Fibroblast of skin of right biceps (primary cell): ENCODE measurements at places on chromosomes 5 and 9.
A peak's percentile ranks its signal among the peaks of the same experiment; 100 is the strongest.

DNA sequence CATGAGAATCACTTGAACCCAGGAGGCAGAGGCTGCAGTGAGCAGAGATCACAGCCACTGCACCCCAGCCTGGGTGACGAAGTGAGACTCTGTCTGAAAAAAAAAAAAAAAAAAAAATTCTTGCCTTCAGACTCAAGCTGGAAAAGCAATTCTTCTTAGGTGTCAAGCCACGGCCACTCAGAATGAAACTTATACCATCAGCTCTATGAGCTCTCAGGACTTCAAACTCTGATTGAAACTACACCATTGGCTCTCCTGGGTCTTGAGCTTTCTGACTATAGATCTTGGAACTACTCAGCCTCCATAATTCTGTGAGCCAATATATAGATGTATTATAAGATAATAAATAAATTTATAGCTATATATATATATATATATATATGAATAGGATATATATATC lies 12.9 kb upstream of the FGF10 start:
- DNase-seq: no peak

GRCh38 chr5:157288405-157289163 lies 22.7 kb downstream of the CYFIP2 start:
- DNase-seq: no peak

- DNase-seq: no peak
These were observed 81.6 kb downstream of the CTNND2 start for GRCh38 chr5:11822598-11822997.

GRCh38 chr9:98851730-98852459 lies 44.4 kb downstream of the GALNT12 start:
- peak; percentile 33 for DNase-seq

DNA sequence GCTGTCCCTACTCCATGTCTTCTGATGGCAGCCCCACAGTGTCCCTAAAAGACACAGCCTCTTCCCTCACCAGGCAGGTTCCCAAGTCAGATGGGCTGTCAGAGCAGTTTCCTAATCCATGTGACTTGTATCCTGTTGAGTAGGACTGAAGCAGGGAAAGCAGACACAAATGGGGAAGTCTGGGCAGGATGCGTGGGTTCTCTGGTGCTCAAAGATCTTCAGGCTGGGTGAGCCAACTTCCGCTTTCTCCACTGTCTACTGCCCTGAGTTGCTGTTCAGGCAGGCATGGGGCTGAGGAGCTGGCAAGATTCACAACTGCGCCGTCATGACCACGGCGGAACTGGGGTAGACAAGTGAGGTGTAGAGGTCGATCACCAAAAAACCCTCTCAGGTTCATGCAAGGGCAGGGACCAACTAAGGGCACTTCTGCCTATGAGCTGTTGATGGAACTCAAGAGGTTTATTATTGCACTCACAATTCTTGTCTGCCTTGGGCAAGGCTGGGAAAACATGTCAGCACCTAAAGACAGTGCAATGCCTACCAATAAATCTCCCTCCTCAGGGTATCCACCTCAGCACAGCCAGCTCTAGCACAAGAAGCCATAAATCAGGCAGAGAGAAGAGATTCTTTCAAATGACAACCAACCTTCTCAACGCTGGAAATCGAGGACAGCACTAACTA lies 83.4 kb downstream of the RAPGEF1 start:
- no peak for DNase-seq

DNA sequence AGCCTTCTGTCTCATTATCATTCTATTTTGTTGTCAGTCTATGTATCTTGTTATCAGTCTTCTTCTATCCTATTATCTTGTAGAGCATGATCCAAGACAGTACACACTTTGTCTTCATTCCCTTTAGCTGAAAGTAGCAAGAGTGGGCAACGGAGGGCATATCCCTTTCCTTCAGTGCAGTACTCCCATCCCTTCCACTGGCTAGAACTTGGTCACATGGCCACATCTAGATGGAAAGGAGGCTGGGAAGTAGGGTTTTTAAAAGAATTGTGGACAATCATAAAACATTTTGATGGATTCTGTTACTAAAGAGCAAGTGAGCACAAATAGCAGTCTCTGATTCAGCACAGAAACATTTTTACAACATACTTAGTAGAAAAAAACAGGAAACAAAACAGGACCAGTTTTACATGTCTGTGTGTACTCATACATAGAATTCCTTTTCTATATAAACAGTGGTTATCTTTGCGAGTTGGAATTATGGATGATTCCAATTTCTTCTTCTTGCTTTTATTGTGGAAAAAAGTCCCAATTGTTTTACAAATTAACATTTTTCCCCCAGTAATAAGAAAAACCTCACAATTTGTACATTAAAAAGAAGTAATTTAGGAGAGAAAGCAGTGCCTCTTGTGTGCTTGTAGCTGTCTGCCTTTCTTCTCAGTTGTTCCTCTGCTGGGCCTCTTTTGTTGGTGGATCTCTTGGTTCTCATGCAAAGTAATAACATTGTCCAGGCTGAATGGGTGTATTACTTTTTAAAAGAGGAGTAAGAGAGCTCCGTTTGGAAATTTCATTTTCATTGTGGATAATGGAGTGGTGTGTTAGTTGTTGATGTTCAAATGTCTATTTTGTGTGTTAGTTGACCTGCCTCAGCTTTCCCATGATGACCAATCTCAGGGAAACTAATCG lies 410.9 kb upstream of the TRPC7 start:
- peak; percentile 68 for DNase-seq
